ENCODE measurements at places on chromosomes 5 and 9.

DNA sequence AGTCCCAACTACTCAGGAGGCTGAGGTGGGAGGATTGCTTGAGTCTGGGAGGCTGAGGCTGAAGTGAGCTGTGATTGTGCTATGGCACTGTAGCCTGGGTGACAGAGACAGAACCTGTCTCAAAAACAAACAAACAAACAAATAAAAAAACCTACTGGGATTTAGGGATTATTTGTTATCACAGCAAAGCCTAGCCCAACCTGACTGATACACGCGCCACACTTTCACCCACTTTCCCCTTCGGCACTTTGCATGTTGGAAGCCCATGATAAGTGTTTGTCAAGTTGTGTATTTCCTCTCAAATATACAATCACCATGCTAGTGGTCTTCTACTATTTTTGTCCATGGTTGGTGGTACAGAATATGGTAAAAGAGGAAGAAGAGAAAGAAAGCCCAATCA is 50.5 kb upstream of the STC2 start:
- no peak for DNase-seq

DNA sequence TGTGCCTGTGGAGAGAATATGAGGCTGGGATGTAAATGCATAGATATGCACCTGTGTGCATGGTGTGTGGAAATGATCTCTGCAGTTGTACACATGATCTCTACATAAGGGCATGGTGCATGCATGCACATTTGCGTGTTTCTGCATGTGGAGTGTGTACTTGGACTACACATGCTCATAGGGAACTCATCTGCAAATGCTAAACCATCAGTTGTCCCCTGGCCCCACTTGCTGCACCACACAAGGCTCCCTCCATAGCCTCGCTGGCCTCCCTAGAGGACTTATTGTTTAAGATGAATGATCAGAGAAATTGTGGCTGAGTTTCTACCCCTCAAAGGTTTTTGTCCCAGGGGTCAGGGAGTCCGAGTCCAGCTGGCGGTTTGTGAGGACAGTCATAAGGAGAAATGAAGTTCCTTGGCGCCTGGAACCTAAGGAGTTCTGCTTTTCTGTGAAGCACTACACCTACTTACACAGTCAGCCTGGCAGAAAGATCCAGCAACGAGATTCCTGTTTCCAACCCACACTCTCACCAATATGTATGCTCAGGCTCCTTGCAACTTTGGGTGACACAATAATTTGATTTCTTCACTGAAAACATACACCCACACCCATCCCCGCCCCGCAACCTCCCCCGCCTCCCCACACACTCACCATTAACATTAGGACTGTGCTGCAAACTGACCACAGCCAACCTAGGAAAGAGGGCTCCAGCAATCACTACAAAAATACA is 79.9 kb upstream of the CPEB4 start:
- no peak for DNase-seq

GRCh38 chr5:180807046-180807445 is 4.4 kb upstream of the MGAT1 start:
- DNase-seq = no peak

- DNase-seq = no peak
These were observed 171.9 kb downstream of the KDM4C start for GRCh38 chr9:6929441-6930215.

All from HT1080 (cell line).